ENCODE measurements at places on chromosomes 2 and 18.

DNA sequence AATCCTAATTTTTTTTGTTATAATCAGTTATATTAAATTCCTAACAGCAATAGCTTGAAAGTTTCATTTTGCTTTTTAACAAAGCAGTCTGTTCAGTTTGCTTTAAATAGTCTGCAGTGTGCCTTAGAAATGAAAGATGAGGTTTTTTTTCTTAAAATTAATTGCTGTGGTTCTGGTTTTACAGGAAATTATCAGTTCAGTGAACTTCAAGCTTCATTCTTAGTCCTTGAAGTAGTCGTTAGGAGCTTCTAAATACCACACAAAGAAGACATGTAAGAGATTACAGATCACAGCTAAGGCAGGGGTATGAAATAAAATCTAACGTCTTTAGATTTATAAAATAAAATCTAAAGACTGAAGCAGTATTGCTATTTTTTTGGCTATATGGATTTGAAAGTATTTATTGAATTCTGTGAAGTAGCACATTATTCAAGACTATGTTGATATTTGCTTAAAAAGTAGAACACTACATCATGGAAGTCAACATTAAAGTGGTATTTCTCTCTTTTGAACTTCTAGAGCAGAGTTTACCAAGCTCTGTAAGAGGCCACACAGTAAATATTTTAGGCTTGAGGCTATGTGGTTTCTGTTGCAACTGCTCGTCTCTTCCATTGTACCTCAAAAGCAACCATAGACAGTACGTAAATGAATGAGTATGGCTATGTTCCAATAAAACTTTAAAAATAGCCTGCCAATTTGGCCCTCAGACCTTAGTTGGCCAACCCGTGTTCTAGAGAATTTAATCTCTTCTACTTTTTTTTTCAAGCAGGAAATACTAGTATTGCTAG lies 81.5 kb upstream of the STON1 start:
- DNase-seq, result no peak

GRCh38 chr2:174575124-174575776 lies 22.4 kb downstream of the WIPF1 start:
- DNase-seq, result no peak

GRCh38 chr2:64478502-64479230 lies 24.7 kb downstream of the LGALSL start:
- DNase-seq, result no peak

DNA sequence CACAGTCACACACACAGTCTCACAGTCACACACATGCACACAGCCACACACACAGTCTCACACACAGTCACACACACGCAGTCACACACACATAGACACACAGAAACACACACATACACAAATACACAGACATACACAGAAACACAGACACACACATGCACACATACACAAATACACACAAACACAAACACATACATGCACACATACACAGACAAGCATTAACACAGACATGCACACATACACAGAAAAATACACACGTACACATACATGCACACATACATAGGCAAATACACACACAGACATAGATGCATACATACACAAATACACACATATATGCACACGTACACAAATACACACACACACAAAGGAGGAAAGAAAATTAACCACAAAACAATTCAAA lies 150.5 kb downstream of the ALK start:
- no peak for DNase-seq

- DNase-seq, result no peak
Measured at GRCh38 chr2:172951554-172951953, 124.1 kb upstream of the MAP3K20 start.

DNA sequence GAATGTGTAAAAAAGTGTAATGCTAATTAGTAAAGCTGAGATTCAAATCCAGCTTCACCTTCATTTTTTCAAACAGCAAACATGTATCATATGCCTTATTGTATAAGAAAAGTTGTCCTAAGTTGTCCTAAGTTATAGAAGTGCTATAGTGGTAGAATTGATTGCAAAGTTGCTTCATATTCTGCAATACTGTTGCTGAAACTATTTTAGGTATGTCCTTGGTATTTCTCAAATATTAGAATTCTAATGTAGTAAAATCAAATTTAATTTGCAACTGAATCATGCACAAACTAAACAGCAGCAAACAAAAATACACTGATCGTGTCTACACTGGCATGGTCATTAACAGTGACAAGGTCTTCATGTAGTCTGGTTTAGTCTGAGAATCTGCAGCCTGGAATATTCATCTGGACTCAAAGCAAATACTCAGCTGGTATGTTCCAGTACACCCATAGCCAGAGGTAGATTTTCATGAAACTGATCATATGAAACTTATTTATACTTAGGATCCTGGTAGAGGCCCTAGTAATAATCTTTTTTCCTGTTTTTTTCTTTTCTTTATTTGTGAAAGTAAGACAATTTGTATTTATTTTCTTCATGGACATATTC lies 555.6 kb upstream of the ZEB2 start:
- no peak for DNase-seq

DNA sequence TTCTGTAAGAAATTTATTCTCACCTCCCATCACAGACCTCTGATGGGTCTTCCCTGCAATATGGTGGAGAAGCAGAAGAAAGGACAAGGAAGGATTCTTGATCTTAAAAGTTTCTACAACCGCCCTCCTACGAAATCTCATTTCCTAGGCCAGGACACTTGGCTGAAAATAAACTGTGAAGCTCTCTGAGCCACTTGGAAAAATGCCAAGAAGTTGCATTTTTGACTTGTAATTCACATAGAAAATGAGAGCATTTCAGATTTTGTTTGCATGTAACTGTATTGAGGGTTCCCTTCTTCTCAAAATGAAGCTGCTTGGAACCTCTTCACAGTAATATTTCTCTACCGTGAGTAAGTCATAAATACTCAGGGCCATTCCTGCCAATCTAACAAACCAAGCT lies 458.3 kb upstream of the SLC14A2 start:
- no peak for DNase-seq

DNA sequence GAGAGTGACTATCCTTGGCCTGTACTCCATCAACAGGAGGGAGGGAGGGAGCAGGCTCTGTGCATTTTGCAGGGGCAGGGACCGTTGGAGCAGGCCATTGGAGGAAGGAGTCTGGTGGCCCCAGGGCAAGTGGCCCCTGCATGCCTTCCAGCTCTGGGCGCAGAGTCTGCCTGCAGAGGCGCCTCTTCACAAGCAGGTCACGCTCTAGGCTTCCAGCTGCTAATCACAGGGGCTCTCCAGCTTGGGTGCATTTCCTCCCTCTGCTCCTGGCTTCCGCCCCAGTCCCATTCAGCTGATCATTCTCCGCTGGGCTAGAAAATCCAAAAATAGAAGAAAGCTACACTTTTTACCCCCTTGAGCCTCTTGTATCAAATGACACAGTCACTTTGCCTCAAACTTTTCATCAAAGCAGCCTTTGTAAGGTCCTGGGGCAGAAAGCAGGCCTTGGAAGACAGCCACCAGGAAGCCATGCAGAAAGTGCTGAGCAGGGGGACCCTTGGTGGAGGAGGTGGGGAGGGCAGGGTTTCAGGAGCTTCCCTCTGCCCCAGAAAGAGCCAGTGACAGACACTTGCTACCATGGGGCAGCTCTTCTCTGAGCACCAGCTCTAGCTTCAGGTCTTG lies 11.3 kb downstream of the TMEM247 start:
- no peak for DNase-seq

DNA sequence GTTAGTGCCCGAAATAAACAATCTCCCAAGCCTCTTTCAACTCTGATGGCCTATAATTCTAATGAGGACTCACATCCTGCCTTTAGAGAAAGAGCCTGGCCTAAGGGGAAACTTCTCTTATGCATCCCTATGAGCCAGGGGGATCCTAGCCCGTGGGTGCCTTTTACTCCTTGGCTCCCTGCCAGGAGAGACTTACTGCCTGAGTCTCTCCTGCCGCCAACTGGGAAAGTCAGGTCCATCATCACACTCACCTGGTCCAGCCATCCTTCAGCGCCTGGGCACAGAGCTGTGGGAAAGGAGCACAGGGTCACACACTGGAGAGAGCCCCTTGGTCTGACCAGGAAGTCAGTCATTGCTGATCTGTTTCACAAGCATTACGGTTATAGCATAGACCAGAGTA lies 24.1 kb downstream of the ENOSF1 start:
- no peak for DNase-seq

- DNase-seq, result no peak
Measured at GRCh38 chr2:232884549-232885263, 14.6 kb downstream of the SNORC start.

DNA sequence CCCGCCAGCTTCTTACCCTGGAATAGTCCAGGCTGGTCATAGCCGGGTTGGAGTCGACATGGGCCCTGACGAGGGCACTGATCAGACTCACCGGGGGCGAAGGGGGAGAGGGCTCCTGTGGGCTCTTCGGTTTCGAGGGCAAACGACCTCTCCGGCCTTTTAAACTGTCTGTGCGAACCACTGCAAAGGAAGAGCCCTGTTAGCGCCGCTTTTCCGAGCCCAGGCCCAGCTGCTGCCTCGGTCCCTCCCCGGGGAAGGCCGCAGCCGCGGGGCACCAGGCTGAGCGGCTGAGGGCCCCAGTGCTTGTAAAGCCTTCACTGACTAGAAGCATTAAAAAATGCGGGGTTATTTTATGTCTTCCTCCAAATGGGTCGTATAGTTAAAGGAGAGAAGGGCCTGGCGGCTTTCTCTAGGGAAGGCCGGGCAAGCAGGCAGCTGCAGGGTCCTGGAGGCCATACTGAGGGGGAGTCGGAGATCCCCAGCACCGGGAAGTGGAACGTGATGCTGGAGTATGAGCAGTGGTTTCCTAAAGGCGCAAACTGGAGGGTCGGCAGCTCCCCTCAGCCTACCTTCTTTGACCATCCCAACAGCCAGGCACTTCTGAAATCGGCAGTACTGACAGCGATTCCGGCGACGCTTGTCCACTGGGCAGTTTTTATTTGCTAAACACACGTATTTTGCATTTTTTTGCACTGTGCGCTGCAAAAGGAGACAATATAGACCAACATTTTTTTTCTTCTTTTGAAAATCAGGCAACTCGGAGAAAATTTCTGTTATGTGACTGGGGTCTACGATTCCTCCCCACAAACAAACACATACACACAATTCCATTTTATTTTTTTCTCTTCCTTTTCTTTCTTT lies 4.5 kb downstream of the NR4A2 start:
- no peak for DNase-seq

DNA sequence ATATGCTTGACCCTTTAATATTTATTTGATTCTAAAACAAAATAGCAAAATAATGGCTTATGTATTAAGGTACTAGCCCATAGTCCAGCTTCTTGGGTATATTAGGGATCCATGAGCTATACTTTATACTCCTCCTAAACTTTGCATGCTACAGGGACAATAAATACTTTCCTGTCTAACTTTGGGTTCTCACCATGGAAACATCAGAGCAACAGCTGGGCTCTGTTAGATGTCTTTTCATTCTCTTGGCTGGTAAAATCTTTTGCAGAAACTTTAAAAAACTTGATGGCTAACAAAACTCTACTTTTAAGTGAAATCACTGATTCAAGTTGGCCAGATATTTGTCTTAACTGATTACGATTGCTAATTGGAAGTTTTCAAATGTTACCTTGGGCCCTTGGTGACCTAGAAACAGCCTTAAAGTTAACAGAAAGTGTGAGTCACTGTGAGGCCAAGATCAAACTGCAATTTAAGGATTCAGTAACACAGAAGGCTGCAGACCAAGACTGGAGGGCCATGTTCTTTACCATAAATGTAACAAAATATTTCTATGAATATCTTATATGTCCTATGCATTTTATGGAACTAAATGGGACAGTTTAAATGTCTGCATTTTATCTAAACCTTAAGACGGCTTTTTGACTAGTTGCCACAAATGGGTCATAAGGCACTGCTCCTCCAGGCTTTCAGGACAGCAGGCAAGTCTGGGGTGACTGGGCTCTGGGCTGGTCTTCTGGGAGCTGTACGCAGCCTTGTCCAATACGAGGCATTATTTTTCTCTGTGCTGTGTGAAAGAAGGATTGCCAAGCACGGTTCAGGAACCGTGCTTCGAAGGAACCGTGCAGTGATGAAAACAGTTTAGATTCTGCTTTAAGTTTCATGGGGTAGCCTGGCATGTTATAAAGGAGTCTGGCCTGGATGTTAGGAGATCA lies 188.5 kb downstream of the TPGS2 start:
- DNase-seq, result no peak

DNA sequence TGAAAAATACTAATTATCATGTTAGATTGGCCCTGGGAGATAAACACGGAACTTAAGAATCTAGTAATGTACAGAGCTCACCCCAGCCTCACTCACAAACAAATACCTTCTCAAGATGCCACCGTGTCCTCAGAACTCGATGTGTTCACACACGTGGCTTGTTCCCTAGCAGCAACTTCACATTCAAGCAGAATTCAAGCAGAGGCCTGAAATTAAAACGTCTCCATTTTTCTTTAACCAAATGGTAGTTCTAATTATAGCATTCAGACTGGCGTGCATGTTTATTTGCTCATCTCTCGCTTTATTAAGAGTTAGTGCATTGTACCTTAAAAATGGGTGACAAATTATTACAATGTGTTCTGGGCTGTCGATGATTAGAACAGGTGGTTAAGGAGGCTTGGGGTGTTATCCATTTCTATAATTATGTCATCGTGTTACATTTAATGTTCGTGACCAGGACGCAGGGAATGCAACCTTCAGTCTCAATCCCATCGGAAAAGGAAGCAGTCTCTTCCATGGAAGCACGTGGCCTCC lies 57.3 kb upstream of the SLC66A3 start:
- DNase-seq, result no peak

DNA sequence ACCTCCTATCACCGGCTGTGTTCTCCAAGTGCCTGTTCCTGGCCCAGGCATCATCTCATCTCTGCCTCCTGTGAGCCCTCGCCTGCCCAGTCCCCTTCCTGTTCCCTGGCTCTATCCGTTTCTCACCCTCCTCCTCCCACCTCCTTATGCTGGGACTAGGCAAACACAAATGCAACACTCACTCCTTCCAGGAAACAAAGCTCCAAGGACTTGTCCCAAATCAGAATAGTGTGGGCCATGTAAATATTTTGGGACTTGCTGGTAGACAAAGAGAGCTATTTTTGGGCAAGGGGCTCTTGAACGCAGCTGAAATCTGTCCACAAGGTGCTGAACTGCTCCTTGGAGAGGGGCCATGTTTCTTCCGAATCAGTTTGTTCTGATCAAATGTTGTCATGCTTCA lies 25.3 kb downstream of the MBP start:
- DNase-seq, result no peak

DNA sequence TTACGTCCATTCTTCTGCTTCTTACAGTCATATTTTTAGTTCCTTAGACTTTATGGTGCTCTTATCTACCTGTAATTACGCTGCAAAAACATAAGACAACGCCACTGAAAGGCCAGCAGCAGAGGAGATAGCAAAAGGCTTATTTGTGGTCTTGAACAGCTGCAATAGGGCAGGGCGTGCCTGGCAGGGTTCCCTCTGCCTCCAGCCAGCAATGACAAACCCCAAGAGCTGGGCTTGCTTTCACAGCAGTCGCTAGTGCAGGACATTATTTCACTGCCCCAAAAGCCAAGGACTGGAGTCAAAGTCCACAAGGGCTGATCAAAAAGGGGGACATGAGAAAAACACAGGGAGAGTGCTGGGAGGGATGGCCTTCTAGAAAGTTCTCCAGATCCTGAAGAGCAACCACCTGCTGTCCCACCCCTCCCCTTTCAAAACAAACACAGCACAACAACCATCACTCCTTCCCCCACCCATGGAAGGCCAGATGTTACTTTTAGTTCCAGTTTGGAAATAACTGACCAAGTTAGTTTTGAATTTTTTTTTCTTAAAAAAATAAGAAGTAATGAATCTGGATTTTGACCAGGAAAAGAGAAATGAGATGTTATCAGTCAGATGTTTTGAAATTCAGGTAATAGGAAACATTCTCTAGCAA lies 127.8 kb downstream of the RBMS1 start:
- no peak for DNase-seq

GRCh38 chr2:1730015-1730927 lies 14.0 kb downstream of the PXDN start:
- DNase-seq, result no peak

Measured in stimulated activated CD4-positive, alpha-beta T cell treated with anti-CD3 and anti-CD28 coated beads, Interleukin-4, amount 100 ng/mL, for 48 hours (primary cell).